Fibroblast of skin of back (primary cell): ENCODE measurements at places on chromosomes 6 and 20.

- no peak for DNase-seq
Measured at GRCh38 chr20:35021831-35022230, 66.2 kb downstream of the MYH7B start.

DNA sequence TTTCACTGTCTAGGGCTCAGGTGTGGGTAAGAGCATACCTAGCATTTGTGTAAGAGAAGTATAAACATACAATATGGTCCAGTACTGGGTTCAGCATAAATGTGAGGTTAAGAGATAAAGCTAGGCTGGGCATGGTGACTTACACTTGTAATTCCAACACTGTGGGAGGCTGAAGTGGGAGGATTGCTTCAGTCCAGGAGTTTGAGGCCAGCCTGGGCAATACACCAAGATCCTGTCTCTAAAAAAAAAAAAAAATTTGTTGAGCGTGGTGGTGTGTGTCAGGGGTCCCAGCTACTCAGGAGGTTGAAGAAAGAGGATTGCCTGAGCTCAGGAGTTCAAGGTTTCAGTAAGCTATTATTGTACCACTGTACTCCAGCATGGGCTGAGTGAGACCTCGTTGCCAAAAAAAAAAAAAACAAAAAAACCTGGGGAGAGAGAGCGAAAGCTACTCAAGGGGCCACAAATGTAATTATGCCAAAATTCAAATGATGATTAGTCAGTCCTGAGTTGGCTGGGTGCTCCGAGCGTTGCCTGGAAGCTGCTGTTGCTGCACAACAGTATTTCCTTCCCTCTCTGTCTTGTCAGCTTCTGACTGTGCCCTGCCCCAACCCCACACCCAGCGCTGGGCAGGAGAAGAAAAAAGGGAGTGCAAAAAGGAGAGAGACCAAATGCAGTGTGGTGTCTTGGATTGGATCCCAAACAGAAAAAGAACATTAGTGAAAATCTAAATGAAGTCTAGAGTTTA, 24.0 kb downstream of the CMTR1 start:
- DNase-seq, result peak; percentile 62

DNA sequence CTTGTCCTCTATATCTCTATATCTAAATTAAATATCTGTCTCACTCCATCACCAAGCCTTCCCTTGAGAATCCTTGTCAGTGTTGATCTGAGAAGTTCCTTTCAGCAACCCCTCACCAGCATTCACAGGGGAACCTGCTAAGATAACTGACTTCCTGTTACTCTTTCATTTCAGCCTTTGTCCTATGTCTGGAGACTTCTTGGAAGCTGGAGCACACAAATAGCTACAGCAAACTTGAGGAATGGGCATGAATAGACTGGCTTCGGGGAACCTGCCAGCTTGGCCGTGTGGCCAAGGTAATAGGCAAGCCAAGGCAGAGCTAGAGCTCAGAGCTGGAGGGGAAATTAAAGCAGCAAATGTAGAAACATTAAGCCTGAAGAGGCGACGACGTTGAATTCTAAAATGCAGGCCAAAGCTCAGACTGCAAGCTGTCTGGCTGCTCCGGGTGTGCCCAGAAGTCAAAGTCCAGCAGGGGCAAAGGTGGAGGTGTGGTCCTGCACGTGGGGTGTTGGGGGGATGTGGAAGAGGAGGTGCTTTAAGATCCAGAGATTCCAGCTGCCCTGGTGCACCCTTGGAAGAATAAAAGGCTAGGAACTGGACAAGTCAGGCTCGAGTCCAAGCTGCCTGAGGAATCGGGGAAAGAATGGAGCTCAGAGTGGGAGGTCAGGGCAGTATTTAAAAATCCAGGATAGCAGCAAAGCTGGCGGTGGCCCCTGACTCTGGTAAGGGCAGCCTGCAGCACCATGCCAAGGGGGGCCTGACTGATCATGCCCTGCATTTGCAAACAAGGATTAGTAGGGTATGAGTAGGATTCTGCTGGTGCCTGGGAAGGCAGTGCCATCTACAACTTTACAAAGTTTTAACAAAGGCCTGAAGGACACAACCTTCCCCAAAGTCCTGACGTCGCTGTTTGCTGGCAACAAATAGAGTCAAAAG, 185.0 kb upstream of the SGK1 start:
- DNase-seq, result no peak

DNA sequence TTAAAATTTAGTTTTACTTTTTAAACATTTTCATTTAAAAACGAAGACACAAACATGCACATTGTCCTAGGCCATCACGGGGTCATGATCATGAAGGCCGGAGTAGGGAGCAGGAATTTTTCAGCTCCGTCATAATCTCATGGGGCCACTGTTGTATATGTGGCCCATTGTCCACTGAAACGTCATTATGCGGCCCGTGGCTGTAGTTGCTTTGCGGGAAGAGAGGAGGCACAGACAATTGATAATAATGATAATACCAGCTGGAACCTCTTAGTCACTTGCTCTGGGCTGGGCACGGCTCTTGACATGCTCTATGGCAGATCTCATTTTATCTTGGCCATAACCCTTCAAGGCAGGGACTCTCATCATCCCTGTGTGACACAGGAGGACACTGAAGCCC, 56.5 kb upstream of the FNDC1 start:
- no peak for DNase-seq

DNA sequence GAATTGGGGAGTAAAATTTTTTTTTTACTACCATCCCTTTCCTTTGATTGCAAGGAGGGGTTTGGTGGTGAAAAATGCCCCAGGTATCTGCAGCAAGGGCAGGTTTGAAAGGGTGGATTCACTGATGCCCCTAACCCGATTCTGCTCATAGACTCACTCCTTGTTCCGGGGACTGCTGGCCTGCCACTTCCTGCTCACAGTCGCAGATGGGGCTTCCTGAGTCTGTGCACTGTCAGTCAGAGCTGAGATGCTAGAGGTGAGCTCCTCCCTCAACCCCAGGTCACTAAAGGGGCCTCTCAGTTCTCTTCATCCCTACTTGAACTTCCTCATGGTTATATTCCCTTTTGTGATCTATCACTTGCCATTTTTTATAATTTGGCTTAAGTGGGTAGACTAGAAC, 357.9 kb downstream of the FARS2 start:
- DNase-seq, result no peak

DNA sequence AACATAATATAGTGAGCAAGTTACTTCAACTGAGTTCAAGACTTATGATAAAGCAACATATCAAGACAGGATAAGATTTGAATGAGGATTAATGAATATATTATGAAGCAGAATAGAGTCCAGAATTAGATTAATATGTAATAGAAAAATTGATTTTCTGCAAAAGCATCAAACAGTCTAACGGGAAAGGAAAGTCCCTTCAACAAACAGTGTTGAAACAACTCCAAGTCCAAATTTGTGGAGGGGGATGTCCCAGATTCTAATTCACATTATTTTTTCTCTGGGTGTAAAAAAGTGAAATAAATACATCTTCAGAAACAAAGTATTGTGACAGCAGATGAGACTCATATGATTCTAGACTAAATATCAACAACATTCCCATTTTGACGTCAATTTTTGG, 289.7 kb downstream of the C6orf118 start:
- no peak for DNase-seq

- DNase-seq, result no peak
Measured at GRCh38 chr6:44704240-44705150, 317.0 kb downstream of the CDC5L start.

- no peak for DNase-seq
Measured at GRCh38 chr6:13375360-13375878, 47.1 kb upstream of the TBC1D7 start.

DNA sequence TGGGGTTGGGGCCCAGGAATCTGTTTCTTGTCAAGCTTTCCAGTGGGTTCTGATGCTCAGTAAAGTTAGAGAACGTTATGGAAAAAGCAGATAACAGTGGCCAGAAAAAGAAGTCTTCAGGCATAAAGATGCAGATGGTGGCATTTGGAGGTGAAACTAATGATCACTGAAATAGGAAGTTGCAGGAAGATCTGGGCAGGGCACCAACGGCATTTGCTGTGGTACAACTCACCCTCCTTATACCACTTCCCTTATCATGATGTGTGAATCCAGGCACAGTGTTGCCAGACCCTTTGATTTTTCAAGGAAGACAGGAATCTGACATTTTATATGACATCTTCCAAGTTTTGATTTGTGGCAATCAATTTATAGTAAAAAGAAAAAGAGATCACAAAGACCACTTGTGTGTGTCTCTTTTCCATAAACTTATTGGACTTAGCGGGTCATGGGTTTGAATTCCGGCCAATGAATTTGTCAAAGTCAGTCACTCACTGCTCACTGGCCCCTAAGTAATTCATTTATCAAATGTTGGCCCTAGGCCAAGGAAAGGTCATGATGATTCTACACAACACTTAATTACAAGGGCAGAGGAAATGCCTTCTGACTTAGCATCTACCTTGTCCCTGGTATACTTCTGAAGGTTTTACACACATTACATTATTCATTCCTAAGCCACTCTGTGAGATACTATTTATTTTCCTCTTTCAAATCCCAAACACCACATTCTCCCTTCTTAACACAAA, 37.6 kb downstream of the LAMP5 start:
- no peak for DNase-seq

DNA sequence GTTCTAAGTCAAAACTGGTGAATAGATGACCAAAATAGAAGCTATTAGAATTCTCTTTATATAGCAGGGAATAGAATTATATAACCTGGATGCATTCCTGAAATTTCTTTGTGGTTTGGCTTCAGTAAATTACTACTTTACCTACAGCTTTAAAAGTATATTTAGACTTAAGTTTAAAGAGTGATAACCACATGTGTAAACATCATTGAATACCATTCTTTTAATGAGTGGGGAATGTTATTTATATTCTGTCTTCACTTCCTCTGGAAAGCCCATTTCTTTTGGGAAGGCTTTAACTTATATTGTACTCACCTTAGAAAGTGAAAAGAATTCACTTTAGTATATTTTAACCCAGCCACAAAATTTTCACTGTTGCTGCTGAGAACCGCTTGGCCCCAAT, 39.1 kb downstream of the PLEKHG1 start:
- no peak for DNase-seq

DNA sequence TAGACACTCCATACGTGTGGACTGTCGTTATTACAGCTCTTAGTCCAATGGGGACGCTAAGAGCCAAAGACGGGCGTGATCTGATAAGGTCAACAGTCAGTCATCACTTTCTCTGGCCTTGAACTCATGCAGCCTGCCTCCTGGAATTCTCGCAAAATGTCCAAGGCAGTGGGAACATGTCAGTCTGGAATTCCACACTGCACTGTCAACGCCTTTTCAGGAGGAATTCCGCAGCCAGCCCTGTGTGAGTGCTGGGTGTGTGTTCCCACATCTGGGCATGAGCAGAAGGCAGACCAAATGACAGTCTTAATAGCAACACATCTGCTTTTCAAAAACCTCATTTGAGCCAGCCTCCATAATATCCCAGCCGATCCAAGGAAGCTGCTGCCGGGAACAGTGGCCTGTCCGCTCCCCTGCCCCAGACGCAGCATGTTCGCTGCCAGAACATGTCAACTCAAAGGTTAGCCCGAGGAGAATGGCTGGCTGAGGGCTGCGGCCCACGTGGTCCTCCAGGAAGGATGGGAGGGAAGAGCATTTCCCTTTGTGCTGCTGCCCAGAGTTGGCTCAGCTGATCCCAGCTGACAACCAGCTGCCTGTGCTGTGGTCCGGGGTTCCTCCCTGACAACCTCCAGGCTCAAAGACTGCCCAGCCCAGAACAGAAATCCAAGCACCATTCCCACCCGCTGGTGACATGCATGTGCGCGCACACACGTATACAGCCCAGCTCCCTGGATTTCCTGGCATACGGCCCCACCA, 103.1 kb downstream of the SULF2 start:
- peak; percentile 57 for DNase-seq

DNA sequence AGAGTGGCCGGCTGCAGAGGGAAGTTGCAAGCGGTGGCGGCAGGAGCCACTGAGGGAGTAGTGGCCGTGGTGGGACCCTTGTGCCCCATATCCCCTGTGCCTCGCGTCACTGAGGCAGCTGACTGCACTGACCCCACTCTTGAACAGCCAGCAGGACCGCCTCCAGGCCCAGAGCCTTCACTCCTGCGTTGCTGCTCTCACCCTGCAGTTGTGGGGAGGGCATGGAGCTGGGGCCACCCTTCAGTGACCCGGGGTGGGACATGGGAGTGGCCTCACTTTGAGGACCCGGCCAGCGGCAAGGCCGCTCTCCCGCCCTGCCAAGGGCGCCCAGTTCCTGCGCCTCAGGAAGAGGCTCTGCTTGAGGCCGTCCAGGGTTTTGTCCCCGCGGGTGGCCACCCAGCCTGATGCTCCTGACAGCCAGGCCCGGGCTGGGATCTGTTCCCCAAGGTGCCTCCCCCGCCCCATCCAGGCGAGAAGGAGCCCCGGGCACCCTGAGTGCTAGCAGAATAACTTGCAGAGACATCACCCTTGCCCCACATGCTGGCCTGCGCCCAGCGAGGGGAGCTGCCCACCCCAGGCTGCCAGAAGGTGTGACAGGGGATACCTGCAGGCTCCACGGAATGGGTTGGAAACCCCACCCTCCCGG, 44.4 kb downstream of the HLA-DRA start:
- no peak for DNase-seq

- no peak for DNase-seq
Measured at GRCh38 chr6:8086755-8087306, 15.5 kb downstream of the EEF1E1 start.

DNA sequence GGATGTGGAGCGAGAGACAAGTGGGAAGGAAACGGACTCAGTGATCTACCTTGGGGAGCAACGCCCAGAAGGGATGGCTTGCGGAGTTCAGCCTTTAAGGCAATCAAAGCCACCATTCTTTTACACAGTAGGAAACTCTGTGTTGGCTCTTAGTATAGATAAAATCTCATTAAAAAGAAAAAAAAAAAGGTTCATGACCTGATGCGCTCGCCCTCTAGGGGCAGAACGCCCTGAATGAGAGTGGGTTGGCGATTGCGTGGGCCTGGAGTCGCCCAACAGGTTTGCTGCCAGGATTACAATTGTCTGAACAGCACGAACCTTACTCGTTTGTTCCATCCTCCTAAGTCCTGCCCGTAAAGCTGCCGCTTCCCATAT, 1.2 kb downstream of the TPD52L1 start:
- peak; percentile 29 for DNase-seq
